Stimulated activated CD4-positive, alpha-beta T cell treated with anti-CD3 and anti-CD28 coated beads, Interleukin-1b, Interleukin-23, amount 100 ng/mL, for 4 hours (primary cell): ENCODE measurements at places on chromosomes 4 and X.

GRCh38 chr4:137961051-137961438 lies 281.1 kb downstream of the SLC7A11 start:
- no peak for DNase-seq

- no peak for DNase-seq
Observed at GRCh38 chr4:128553686-128554515, 255.6 kb upstream of the JADE1 start.

DNA sequence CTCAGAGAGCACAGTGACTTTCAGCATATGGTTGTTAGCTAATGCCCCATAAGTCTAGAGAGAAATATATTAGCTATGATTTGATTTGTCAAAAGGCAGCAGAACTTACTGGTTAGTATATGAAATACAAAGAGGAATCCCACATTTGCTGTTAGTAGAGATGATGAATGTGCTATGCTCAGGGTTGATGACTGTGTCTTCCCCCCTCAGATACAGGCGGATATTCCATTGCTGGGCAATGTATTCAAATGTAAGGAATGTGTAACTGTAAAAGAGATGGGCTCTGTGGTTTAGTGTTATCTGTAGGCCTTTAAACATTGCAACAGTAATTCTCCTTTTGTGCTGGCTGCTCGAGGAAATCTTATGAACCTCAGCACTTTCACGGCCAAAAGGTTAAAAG lies 528.9 kb upstream of the ARX start:
- DNase-seq: no peak

DNA sequence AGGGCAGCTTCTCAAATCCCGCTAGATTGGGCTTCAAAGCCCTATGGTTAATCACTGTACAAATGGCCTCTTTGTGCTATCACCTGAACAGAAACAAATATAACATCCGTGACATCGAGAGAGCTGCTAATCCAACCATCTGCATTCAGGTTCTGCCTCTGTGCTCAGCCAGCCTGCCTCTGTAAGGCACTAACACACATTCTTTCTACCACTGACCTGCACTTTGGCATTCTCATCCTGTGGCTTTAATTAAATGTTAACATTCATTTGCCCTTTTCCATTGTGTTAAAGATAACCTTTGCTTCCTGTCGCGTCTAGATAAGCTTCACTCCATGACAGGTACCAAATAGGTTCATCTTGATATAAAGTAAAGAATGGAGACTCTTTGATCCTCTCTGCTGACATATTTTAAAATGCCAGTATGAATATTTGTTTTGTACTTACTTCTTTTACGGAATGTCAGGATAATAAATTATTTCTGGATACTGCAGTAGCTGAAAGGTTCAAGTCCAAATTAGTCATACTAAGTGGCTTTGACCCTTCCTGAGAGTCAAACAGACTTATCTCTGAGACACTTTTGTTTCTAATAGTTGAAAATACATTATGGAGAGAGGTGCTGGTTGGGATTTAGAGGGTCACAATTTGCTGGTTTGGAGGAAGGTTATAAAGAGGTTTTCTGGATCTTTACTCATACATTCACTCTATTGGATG lies 505.7 kb downstream of the PACRGL start:
- no peak for DNase-seq

DNA sequence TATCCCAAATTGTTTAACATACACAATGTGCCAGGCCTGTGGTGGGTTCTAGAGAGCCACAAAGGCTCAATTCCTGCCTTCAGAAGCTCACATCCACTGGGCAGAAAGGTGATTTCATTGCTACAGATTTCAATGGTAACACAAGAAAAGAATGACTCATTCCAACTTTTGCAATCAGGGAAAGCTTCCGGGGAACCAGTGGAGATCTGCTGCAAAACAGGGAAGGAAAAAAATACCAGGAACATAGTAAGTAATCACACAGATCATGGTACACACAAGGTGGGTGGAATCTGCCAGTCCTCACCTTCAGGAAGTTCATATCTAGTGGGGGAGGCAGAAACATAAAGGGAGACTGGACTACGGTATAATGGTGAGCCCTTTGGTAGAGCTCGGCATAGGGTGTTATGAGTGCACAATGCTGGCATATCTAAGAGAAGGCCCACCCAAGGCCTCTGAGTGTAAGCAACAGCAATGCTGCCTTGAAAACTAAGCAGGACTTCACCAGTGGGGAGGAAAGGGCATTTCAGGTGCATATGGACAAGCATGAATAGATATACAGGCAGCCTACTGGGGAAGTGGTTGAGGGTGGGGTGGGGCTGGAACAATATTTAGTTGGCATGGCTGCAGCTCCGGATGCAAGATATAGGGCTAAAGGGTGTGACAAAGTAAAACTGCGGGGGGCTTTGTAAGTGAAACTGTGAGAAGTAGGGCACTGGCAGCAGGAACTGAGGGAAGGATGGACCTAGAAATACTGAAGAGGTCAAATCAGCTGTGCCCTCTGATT lies 24.2 kb downstream of the GPRIN3 start:
- no peak for DNase-seq

DNA sequence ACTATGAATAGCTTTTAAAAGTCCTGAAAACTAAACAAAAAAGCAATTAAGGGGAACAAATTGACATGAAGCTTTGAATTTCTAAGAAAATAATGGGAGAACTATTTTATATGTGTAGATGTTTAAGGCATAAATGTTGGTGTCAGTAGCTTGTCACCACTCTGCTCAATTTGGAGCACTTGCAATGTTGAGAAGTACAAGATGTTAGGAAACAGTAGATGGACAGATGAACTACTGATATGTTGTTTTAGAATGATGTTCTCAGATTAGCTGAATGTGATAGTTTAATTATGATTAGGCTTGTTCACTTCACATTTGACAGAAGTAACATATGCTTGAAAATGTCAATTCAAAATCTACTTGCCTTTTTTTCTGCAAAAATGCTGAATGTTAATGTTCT lies 525.7 kb upstream of the IGFBP7 start:
- no peak for DNase-seq

- no peak for DNase-seq
Observed at GRCh38 chr4:40214038-40214437, 17.2 kb downstream of the RHOH start.

DNA sequence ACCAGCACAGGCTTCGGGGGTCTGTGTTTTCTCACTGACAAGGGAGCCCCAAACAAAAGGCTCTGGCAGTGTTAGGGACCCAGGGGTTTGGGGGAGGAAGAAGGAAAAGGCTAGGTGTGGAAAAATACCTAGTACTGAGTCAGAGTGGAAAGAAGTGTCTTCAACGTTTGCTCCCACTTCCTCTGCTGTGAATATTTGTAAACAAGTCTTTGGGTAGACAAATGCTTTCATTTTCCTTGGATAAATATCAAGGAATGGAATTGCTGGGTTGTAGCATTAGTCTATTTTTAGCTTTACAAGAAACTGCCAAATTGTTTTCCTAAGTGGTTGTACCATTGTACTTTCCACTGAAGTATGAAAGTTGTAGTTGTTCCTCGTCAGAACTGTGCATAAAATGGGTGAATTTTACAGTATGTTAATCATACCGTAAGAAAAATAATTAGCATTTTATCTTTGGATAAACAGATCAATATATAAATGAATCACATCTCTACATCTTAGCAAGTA lies 17.4 kb downstream of the COL4A5 start:
- no peak for DNase-seq

DNA sequence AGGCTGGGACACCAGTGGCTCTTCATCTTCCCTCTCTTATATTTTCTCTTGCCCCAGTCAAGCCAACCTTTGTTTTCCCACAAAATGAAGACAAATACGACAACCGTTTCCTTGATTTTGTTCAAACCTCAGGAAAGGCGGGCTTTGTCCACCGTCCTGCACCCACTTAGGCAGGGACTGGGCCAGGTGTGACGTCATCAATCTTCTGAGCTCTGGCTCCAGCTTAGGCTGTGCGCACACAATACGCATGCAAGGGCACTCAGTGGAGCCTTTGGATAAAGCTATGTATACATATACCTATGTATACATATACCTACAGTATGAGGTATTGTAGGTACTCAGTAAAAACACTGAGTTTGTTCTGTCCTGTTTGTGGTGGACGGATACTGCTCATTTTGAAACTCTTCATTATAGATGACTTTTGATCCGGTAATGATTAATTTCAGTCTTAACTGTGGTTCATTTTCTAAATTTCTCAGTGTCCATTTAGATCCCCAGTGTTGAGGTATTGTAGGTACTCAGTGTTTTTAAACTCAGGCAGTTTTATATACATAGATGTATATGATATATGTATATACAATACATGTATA lies 194.9 kb downstream of the MGST2 start:
- DNase-seq: no peak
